NCI-H1105 treated with DMSO at 0.1 percent for 48 hours (cell line): ENCODE measurements at places on chromosomes 6 and 20.
A peak's percentile ranks its signal among the peaks of the same experiment; 100 is the strongest.

GRCh38 chr6:89475101-89475500, 42.1 kb downstream of the ANKRD6 start:
- no peak for DNase-seq

DNA sequence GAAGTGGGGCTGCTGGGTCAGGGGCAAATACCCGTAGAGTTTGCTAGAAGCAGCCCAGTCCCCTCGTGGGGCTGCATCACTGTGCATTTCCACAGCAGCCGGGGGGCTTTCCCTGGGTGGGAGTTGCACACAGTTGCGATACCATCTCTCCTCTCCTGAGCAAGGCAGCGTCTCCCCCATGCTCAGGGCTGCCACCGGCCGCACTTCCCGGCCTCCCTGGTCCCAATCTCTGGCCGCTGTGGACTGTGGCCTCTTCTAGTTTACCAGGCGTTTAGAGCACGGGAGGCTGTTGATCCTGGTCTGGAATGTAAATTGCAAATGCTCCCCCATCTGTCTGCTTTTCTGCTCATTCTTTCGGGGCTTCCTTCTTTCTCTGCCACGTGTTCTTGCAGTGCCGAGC, 31.1 kb downstream of the OSBPL2 start:
- DNase-seq, result no peak

DNA sequence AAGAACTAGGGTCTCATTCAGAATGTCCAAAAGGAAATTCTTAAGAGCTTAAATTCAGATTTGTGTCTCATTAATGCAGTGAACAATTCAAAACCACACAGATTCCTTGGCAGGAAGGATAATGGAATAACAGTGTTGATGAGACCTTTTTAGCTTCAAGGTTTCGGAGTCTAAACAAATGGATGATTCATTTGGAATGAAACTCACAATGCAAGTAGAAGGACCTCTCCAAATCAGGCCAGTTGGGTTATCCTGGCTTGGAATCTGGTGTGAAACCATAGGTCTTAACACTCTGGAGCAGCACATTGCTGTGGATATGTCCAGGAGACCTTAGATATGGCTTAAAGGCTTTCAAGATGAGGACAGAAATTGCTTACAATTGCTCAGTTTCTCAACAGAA, 44.9 kb downstream of the KCTD20 start:
- DNase-seq, result no peak

GRCh38 chr6:114449659-114450058, 106.8 kb upstream of the HS3ST5 start:
- DNase-seq, result no peak

GRCh38 chr6:43736211-43736786, 33.7 kb upstream of the VEGFA start:
- no peak for DNase-seq

- peak; percentile 92 for DNase-seq
Measured at GRCh38 chr6:72182337-72183246, 296.2 kb downstream of the RIMS1 start.

GRCh38 chr6:100719883-100720682, 161.0 kb downstream of the ASCC3 start:
- peak; percentile 21 for DNase-seq

DNA sequence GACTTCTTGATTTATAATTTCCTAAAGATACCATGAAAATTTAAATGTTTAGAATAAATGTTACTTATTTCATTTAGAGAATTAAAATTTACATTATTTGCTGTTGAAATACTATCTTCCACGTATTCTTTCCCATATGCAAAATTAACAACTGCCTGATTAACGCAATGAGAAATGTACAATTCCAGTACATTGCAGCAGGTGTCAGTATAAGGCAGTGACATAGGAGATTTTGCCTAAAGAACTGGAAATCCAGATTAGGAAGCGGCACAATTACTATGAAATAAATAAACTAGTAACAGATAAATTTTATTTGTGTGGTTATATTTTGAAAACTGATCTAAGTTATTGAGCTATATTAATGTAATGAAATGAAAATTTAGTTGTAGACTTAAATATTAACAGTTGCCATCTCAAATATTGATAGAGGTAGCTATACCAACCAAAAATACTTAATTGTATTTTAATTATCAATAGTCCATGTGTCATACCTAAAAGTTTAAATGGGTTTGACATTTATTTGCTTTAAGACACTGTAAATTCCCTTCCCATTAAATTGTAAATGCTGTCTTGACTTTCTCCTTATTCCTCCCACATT, 300.2 kb downstream of the UTRN start:
- DNase-seq, result peak; percentile 73

DNA sequence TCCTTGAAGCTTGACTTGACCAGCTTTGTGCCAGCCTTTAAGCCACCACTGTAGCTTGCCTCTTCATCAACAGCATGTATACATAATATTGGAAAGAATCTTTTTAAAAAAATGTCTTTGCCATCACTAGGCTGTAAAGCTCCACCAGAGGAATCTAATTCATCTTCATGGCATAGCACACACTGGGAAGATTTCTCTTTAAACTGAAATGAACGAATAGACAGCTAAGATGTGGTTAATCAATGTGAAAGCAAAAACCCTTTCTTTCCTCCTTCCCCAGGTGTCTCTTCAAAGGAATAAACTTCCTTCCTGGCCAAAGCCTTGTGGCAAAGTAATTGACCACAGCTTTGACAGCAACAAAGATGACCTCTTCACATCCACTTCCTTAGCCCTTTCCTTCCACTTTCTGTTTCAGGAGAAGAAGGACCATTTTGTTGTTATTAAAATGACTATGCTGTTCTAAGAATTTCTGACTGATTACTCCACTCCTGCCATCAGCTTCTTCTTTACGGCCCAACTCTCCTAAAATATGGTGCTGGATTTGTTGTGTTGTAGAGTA, 428.7 kb upstream of the SOX4 start:
- DNase-seq, result no peak

- no peak for DNase-seq
Measured at GRCh38 chr6:12977206-12977605, 260.6 kb downstream of the PHACTR1 start.

GRCh38 chr6:148890096-148890495, 143.3 kb downstream of the UST start:
- DNase-seq, result no peak

- DNase-seq, result no peak
Measured at GRCh38 chr6:155291291-155291690, 23.0 kb downstream of the TFB1M start.

GRCh38 chr6:37631295-37631694, 66.4 kb downstream of the MDGA1 start:
- DNase-seq, result no peak

DNA sequence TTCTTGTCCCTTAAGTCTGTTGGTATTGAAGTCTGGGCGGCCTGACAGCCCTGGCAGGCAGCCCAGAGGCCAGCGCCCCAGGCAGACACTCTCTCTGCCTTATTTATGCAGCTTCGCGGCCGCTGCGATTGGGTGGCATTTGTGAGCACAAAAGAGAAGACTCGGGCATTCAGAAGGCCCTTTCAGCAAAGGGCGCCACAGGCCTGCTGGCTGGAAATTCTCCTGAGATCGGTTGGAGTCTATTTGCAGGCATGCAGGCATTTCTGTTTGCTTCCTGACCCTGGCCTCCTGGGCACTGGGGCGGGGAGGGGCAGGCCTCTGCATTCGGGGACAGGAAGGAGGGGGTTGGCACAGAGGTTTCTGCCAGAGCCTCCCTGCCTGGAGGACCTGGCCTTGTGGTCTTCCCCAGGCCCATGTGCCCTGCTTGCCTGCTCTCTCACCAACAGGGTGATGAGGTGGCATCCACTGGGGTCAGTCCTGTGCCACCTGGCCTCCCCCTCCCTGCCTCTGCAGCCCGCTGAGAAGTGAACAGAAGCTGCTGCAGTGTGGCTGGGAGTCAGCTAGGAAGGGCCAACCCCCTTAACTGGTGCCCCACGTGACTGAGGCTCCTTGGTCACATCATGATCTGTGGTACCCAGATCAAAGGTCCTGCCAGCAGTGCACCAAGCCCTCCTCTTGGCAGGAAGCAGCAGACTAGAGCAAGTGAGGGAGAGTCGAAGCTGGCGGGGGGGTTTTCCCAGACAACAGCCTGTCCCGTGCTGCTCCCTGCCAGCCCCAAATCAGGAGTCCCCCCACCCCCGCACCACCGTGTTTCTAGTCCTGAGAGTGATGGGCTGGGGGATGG, 16.6 kb upstream of the CCDC167 start:
- peak; percentile 90 for DNase-seq

GRCh38 chr6:168171673-168172353, 92.8 kb upstream of the FRMD1 start:
- no peak for DNase-seq

DNA sequence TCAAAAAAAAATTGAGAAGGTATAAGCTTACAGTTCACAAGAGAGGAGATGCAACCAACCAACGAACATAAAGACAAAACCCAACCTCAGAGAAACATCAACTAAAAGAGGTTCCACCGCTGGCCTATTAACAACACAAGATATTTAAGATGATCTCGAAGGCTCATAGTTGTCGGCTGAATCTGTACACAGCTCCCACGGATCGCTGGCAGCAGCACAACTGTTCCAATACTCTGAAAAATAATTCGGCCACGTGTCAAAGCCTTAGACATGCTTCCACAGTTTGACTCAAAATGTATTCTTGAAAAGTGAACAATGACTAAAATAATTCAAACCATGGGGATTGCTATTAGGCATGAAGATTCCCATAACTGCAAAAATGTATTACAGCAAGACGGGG, 13.7 kb downstream of the EXOC2 start:
- no peak for DNase-seq

GRCh38 chr6:149896491-149896890, 1.4 kb downstream of the RAET1E start:
- DNase-seq, result no peak

GRCh38 chr6:10382322-10382721, 32.6 kb downstream of the TFAP2A start:
- no peak for DNase-seq

DNA sequence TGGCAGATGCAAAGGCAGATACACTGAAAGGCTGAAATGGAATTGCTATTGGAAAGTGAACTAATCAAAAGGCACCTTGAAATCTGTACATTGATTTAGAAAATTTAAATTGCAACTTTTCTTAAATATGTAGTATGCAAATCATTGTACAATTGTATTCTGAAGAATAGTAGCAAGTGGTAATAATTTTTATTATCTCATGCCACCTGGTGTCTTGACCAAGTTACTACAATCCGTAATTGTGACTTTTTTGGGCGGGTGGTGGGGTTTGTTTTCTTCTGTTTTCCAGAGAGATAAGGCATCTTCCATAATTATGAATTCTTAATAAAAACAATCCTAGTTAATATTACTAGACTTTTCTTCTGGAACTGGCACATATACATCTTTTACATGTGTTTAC, 12.5 kb upstream of the BCKDHB start:
- DNase-seq, result peak; percentile 56

DNA sequence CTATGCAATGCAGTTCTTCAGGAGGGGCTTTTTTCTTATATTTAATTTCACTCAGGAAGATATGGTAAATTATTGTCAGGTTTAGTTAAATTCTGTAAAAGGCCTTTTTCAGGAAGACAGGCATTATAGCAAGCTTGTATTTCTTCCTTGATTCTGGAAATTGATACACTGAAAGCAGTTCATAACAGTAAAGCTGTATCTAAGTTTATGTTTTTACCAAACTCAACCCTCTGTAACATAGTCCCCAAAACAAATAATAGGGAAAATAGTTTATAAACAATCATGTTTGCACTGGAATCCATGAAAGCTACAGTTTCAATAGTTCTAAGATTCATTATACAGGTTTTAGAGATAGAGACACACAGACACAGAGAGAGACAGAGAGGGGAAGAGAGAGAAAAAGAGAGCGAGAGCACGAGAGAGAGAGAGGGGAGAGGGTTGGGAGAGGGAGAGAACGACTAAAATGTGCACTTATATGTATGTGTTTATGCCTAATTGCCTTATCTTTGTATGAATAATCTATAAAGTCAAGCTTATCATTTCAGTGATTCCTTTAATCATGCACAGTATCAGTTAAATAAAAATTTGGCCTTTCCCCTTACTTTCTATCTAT, 454.4 kb downstream of the RFPL4B start:
- no peak for DNase-seq

GRCh38 chr6:150243620-150244314, 100.9 kb downstream of the PPP1R14C start:
- no peak for DNase-seq

DNA sequence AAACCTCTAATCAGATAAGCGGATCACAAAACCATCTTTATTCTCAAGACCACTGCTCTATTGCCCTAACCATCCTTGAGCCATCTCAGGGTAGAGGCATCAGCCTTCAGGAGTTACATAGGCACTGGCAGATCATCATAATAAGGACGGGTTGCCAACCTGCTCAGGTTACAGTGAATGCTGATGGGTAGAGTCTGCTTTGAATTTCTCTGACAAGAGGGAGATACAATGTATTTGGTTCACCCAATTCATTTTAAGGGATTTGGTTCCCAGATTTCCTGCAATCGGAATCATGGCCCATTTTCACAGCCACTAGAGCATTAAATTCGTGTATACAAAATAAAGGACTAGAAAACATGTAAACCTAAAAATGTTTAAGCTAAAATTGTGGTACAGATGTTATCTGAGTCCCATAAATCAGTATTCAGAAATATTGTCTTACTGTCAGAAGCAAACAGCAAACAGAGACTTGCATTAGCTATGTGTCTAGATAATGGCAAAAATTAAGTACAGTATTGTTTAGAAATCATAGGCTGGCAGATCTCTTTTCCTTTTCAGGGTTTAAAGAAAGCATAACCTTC, 41.9 kb upstream of the TMEM170B start:
- peak; percentile 16 for DNase-seq

- DNase-seq, result peak; percentile 92
Measured at GRCh38 chr6:135269481-135269891, 88.4 kb downstream of the MYB start.

GRCh38 chr20:39395478-39396291, 433.5 kb downstream of the DHX35 start:
- no peak for DNase-seq

- DNase-seq, result no peak
Measured at GRCh38 chr6:5044866-5045265, 40.3 kb upstream of the PPP1R3G start.

- DNase-seq, result peak; percentile 17
Measured at GRCh38 chr6:106556368-106556960, 72.8 kb downstream of the RTN4IP1 start.

GRCh38 chr6:26331218-26332073, 33.6 kb upstream of the BTN3A2 start:
- DNase-seq, result no peak
